NB4 (cell line): ENCODE measurements at places on chromosomes 16 and 17.

DNA sequence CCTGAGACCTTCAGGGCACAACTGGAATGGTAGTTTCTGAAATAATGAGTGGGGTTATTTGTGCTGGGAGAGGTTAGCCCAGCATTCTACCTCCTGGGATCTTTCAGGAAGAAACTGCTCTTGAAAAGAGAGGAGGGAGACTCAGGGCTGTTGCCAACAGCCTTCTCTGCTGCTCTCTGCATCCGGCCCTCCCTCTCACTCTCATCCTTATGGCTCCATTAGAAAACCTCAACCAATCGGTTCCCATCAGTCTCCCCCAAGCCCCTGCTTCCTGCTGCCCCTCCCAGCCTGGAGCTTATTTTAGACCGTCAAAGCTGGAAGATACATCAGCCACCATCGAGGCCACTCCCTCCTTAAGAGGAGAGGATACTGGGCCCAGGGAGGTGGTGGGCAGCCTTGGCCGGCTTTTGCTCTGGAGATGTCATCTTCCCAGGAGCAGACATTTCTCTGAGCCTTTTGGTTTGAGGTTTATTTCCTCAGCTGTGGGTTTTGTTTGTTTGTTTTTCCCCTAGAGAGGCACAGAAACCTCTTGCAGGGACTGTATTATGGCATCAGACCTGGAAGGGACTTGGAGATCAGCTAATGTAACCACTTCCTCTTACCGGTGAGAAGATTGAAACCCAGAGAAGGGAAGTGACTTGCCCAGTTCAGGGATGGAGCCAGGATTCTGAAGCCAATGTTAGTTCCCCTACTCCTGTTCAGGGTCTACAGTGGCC is 2.7 kb downstream of the MPRIP start:
- peak; percentile 92 for DNase-seq

GRCh38 chr17:58401287-58401686 is 16.0 kb downstream of the RNF43 start:
- no peak for DNase-seq

DNA sequence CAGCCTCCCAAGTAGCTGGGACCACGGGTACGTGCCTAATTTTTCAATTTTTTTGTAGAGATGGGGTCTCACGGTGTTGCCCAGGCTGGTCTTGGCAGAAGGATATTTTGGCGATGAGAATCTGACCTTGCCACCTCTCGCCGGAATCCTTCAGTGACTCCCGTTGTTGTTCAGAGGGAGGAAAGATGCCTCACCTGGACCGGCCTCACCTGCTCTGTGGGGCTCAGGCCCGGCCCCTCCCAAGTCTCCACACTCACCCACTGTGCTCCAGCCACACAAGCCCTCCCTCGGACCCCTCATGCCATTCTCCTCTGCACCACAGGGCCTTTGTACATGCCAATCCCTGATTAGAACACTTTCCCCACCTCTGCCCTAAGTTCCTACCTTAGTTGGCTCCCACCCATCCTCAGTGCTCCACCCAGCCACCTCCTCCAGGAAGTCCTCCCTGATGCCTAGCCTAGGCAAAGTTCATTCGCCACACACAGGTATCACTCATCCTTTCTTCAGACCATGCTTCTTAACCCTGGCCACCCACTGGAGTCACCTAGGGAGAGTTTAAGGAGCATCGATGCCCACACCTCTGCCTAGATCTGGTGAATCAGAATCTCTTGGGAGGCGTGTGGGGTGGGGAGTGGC is 136.1 kb downstream of the GSG1L start:
- DNase-seq: no peak

GRCh38 chr16:89048871-89049422 is 44.7 kb upstream of the ACSF3 start:
- DNase-seq: no peak

DNA sequence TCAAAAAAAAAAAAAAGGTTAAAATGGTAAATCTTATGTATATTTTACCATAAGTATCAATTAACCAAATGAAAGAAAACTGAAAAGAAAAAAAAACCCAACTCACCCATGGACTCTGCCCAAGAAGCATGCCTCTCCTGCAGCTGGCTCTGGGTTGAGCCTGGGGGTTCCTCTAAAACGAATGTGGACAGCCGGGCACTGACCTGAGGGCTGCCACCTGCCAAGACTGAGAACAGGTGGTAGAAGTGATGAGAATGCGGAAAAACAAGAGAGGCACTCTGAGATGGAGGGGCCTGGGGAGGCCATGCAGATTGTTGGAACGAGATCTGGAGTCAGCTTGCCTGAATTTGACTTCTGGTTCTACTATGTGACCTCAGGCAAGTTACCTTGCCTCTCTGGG is 85.5 kb upstream of the MSI2 start:
- no peak for DNase-seq

DNA sequence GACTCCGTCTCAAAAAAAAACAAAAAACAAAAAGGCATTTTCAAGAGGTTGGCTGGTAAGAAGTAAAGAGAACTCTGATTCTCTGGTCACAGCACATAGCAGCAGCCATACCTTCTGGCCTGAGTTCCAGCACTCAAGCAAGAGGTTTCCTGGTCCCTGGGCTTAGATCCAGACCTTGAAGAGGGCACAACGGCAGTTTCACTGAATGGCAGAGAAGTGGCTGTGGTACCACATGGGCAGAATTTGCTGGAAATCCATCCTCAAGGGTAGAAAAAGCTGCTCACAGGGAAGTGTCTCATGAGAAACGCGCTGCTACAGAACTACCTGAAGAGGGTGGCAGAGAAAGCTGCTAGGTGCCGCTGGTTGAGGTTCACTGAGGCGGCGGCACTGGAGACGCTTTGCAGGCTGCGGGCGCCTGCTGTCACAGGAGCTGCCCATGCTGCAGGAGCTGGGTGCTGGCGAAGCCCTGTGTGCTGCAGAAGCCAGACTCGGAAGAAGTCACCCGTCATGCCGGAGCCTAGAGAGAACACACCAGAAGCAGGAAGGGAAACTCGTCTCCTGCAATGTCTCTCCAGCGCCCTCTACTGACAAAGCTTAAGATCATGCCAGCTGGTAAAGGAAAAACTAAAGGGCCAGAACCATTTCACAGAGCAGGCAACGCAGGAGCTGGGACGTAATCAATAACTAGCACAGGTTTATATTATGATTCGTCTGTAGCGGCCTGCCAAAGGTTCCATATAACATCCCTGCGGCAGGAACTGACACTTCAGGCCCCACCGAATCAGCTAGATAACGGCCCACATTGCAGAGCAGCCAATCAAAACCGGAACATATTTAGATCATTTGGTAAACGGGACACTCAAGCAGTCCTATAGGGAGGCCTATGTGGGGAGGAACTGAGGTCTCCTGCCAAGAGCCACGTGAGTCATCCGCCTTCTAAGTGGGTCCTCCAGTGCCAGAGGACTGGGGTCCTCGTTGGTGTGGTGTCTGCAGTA is 5.4 kb upstream of the ZNF213 start:
- DNase-seq: peak; percentile 92

- peak; percentile 87 for DNase-seq
Measured at GRCh38 chr17:45385331-45385997, 47.2 kb downstream of the ARHGAP27 start.

DNA sequence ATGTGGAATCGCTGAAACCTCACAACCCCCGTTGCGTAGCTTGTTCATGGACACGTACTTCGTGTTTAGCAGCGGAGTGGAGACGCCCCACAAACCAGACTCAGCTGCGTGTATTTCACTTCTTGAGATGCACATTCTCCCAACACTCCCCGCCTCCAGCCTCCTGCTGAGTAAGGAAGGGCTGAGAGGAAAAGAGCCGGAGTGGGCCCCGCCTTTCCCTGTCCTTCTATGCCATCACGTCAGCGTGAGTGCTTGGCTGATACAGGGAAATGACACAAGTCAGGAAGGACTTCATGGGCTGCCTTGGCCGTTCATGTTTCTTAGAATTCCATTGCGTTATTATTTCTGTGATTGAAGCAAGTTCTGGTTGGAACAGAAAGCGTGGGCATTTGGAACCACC is 68.6 kb upstream of the CBX4 start:
- no peak for DNase-seq

DNA sequence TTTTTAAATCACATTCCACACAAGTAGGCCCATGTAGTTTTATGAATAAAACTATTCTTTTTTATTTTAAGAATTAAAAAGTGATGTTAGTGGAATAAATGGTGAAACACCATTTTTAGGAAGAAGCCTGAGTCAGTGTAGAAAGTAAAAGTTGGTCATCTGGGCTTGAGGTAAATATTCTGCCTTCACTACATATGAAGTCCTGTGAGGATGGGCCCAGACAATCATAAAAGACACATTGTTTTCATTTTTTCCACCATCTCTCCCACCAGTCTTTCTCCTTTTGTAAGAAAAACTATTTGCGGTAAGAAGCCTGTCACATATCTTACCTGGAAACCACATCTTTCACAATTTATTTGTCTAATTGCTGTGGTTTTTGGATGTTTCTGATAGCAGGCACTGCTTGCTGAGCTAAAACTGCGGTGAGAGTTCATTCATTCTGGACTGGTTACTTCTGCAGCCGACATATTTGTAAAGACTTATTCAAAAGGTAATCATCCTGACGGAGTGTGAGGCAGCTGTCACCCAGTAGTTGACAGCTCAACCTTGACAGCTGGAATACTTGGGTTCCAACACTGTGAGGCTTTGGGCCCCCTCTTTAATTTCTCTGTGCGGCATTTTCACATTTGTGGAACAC is 10.6 kb upstream of the RFFL start:
- no peak for DNase-seq

- DNase-seq: peak; percentile 55
Measured at GRCh38 chr16:79286646-79287423, 313.7 kb downstream of the MAF start.

GRCh38 chr16:75494661-75495075 is 573 bp downstream of the CHST6 start:
- DNase-seq: no peak

DNA sequence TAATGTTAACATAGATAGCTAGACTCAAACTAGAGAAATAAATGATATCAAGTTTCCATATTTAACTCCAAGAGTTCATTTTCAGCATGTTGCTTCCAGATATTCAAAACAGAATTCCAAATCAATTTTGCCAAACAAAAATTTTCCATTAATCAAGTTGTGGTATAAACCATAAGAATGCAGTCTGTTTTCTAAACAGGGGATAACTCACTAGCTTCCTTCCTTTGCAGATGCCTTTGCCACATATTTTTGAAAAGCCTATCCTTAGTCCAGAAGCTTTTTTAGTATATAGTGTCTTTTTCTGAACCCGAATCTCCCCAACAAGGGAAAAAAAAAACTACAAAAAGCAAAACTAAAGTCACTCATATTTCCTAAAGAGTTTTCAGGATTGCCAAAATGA is 61.5 kb downstream of the HELZ start:
- DNase-seq: no peak

GRCh38 chr16:23124315-23124714 is 24.9 kb downstream of the USP31 start:
- no peak for DNase-seq

GRCh38 chr17:82983510-82984248 is 95.7 kb upstream of the METRNL start:
- DNase-seq: peak; percentile 18

- no peak for DNase-seq
Measured at GRCh38 chr16:66286527-66286926, 80.0 kb upstream of the CDH5 start.

DNA sequence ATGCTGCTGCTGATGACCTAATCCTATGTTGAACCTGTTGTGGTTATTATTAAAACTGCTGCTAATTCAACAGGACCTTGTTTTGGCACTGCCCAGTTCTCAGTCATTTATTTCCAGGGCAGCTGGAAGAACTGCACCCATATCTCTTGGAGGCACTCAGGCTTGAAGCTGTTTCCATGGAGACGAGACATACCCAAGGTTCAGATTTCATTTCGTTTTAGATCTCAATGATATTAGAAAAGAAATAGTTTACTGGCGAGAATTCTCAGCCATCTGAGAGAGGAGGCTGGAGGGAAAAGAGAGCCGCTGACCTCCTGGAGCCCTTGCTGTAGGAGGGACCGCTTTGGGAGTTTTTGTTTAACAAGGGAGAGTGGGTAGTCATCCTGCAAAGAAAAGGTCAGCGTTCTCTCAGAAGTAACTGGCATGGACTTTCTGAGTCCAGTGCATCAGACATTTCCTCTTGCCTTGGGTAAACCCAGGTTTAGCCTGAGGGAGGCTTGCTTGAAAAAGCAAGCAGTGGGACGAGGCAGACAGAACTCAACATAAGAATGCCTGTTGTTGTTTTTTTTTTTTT is 75.4 kb downstream of the YPEL2 start:
- no peak for DNase-seq

- DNase-seq: no peak
Measured at GRCh38 chr17:62572888-62573401, 54.5 kb upstream of the MRC2 start.

DNA sequence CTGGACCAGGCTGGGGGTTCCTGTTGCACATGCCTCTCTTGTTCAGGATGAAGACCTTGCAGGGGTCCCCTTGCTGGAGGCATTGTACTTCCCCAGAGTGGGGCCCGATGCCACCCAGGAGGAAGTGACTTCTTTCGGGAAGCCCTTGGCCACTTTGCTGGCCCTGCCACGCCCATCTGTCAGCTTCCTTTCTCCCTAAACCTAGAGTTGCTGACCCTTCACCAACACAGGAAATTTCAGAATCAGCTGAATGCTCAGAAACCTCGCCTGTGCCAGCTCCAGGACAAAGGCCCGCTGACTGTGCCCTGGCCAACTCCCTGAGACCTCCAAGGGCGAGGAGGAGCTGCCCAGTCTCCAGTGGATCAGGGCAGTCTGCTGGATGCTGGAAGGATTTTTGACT is 26.7 kb downstream of the WNT9B start:
- DNase-seq: peak; percentile 13

- DNase-seq: no peak
Measured at GRCh38 chr16:84007965-84008364, 34.6 kb downstream of the SLC38A8 start.

GRCh38 chr17:83041305-83041704 is 38.1 kb upstream of the METRNL start:
- DNase-seq: peak; percentile 29

DNA sequence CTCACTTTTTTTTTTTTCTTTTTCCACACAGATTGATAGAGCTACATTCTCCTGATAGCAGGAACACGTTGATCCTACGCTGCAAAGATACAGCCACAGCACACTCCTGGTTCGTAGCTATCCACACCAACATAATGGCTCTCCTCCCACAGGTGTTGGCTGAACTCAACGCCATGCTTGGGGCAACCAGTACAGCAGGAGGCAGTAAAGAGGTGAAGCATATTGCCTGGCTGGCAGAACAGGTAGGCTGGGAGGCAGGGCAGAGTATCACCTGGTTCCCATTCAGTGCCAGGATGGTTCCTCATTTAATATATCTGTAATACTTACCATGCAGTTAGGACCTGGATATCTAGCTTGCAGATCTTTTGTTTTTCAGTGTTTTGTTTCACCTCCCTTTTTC is 51.1 kb upstream of the VPS4A start:
- no peak for DNase-seq
